Stimulated activated CD8-positive, alpha-beta memory T cell treated with anti-CD3 and anti-CD28 coated beads, Interleukin-7, amount 100 ng/mL, for 48 hours (primary cell): ENCODE measurements at places on chromosomes 2 and 18.

GRCh38 chr2:121965661-121966060 lies 210.2 kb downstream of the TSN start:
- DNase-seq: no peak

- no peak for DNase-seq
These were observed 20.7 kb upstream of the DNAH6 start for GRCh38 chr2:84495539-84496146.

DNA sequence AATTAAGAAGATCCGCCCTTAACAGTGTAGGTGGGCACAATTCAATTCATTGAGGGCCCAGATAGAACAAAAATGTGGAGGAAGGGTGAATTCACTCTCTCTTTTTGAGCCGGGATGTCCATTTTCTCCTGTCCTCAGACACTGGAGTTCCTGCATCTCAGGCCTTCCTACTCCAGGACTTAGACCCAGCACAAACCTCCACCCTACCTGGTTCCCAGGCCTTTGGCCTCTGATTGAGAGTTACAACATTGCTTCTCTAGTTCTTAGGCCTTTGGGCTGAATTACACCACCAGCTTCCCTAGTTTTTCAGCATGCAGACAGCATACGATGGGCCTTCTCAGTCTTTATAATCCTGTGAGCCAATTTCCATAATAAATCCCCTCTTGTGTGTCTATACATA lies 87.8 kb upstream of the TMEM17 start:
- no peak for DNase-seq

DNA sequence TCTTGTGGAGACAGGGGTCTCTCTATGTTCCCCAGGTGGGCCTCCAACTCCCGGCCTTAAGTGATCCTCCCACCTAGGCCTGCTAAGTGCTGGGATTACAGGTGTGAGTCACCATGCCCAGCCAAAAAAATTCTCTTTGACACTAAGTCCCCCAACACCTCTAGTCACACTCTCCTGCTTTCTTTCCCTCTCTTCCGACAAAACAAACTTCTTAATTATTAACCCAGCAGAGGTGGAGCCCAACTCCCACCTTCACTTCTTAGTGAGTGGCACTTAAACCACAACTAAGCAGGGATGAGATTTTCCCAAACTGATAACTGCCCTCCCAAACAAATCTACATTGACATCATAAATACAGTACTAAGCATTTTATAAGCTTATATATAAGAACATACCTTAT lies 60.5 kb upstream of the PMAIP1 start:
- DNase-seq: no peak

- DNase-seq: no peak
These were observed 95.7 kb downstream of the EDAR start for GRCh38 chr2:108893277-108893676.
